Left renal pelvis (tissue), 4 donors: ENCODE measurements at places on chromosomes 5 and 9.
A peak's percentile ranks its signal among the peaks of the same experiment; 100 is the strongest.

DNA sequence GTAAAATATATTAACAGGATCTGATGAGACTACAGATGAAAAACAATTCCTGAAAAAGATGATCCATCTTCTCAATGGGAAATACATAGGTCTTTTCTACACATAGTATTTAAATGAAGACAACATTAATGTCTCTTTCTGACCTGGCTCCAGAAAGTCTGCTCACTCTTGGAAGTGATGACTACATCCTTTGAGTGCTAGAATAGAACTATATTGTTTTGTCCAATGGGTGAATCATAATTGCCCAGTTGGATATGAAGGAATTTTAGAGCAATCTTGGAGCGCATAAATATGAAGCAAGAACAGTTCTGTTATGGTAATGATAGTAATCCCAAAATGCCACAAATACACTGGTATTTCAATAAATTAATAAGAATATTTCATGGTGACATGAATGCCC is 322.1 kb downstream of the DEPDC1B start:
- DNase-seq: no peak

DNA sequence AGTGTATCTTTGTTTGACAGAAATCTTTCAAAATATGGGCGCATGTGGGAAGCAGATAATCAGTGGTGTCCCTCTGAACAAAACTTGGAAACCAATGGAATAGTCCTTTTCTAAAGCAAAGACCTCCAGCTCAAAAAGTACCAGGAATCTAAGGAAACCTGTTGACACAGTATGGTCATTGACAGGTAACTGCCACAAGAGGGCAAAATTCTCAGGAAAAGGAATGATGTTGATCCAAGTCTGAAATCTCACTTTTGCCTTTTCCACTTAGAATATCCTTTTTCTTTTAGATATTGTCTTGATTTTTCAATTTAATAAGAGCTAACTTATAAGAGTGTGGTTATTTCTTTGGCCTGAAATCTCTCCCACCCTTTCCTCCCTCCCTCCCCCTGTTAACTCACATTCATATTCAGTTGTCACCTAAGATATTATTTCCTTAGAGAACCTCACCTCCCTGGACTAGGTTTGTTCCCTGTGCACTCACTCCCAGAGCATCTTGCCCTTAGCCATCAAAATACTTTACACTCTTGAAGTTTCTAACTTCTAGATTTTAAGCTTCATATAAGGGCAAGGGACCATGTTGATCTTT is 59.0 kb upstream of the BARX1 start:
- no peak for DNase-seq

DNA sequence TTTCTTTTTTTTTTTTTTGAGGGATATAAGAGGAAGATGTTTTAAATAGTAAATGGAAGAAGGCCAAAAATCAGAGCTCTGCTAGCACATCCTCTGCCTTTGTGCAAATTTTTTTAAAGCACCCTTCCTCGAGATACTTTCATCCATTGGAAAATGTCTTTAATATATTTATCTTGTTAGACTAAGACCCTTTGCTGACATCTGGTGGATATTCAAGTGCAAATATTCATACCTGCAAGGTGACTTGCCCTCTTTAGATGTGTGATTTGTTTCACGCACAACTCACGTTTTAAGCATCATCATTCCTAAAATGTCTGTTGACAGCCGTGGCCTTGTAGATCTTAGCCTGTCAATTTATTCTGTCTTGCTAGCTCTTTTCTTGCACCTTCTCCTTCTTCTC is 258.5 kb downstream of the AGTPBP1 start:
- peak; percentile 8 for DNase-seq

- DNase-seq: no peak
Observed at GRCh38 chr9:134944351-134944802, 26.7 kb upstream of the FCN1 start.

GRCh38 chr9:129309041-129309430 is 131.0 kb upstream of the IER5L start:
- DNase-seq: no peak

- no peak for DNase-seq
Observed at GRCh38 chr9:134152022-134152448, 12.3 kb downstream of the RNU6ATAC start.

- DNase-seq: no peak
Observed at GRCh38 chr9:94553029-94553938, 1.6 kb upstream of the PCAT7 start.

DNA sequence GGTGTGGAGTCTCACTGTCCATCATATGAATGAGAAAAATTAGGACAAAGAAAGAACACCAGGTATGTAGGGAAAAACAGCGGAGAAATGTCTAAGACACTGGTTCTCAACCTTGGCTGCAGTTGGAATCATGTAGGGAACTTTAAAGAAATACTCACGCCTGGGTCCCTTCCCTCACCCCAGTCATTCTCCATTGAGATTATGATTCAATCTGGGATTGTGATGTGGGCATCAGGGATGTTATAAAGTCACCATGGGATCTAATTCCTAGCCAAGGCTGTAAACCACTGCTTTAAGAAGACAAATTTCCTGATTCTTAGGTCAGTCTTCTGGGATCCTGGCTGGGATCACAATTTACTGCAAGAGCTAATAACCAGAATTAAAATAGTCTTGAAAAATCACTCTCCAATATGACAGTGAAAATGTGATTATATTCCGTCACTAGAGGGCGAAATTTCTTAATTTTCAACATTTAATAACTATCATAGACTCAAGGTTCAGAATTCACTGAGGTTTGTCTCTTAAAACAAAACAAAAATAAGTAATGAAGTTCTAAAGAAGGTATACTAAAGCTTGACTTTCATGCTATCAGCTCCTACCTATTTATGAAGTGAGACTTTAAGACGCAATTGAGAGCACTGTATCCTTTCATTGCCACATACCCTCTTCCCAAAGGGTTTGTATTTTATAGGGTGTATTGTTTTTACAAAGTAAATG is 60.5 kb downstream of the GLDC start:
- DNase-seq: no peak

GRCh38 chr9:106945727-106946660 is 83.0 kb downstream of the ZNF462 start:
- no peak for DNase-seq

- DNase-seq: no peak
Observed at GRCh38 chr5:139385061-139386049, 2.3 kb upstream of the SLC23A1 start.

- DNase-seq: no peak
Observed at GRCh38 chr9:129677456-129677855, 12.0 kb downstream of the PRRX2 start.

DNA sequence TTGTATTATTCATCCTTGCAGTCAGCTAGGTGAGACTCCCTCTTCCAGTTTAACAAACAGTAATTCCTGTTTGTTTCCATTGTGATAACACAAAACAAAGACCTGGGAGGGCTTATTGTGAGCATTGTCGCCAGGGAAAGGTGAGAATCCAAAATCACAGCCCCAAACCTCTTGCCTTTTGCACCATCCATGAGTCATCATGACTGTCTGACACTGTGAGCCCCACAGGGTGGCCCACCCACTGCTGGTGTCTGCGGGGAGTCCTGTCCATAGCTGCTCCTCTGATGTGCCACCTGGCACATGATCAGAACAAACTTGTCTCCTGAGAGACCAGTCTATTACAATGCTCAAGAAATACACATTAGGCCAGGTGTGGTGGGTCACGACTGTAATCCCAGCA is 33.7 kb upstream of the S1PR3 start:
- no peak for DNase-seq
